ENCODE measurements at places on chromosomes 5 and 9.

GRCh38 chr5:123976379-123977033 lies 464.5 kb downstream of the CSNK1G3 start:
- no peak for DNase-seq

DNA sequence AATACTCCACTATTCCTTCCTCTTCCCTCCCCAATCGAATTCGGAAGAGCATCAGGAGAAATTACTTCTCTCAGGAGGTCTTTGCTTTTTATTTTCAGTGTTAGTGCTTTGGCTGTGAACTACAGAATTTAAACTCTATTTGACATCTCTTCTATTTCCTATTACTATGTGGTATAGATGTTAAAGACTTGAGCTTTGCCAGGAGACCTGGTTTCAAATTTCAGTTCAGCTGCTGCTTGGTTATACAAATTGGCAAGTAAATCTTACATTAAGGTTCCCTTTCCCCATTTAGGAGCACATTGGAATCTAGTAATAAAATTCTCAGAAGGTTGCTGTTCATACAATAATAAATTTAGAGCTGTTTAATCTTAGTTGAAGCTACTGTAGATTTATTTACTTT lies 13.1 kb downstream of the UHRF2 start:
- no peak for DNase-seq

- peak; percentile 91 for DNase-seq
Observed at GRCh38 chr9:21334701-21335632, at the start of gene KLHL9. Gene KLHL9, minus strand, starts transcription at chr9:21335404. Its CDS starts 545 bp downstream, at chr9:21334859.

GRCh38 chr5:76408104-76408654 lies 5.1 kb downstream of the IQGAP2 start:
- DNase-seq, result no peak

GRCh38 chr5:171488876-171489275 lies 69.4 kb downstream of the FGF18 start:
- no peak for DNase-seq

DNA sequence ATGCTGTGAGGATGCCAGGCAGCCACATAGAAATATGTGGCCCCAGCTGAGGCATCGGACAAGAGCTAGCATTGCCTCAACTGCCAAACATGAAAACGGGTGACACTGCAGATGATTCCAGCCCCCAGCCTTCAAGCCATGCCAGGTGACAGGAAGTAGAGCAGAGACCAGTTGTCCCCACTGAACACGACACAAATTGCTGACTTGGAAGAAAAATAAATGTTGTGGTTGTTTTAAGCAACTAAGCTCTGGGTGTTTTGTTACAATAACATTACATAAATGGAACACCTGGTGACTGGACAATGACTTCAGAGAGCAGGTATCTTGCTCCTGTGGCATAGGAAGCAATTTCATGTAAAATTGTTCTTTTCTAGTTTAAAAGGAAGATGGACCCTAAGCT lies 154.2 kb downstream of the KIF4B start:
- no peak for DNase-seq

DNA sequence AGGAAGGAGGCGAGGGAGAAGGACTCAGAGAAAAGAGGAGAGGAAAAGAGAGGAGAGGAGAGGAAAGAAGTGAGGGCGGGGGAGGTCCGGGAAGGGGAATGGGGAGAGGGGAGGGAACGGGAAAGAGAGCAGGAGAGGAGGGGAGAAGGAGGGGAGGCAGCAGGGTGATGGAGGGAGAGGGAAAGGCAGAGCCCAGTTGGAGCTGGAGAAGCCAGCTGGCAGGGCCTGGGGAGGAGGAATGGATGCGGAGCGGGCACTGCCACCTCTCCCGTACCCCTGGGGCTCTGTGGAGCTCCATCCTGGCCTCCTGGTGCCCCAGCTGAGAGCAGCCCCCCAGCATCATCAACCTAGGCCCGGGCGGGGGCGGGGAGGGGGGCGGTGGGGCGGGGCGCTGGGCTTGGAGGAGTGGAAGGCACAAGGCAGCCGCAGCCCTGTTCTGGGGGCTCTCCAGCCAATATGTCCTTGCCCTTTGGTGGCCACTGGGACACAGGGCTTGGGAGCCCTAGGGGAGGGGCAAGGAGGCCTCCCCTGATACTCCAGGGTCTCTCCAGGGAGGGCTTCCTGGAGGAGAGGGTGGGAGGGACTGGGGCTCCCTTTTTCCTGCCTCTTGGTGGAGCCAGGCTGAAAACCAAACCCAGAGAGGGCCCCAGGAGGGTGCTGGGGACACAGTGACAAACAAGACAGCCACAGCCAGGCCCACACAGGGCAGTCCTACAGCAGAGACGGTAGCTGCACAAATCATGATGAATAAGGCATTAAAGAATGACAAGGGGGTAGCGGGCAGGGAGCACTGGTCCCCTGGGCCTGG lies 123.7 kb downstream of the C9orf50 start:
- no peak for DNase-seq

DNA sequence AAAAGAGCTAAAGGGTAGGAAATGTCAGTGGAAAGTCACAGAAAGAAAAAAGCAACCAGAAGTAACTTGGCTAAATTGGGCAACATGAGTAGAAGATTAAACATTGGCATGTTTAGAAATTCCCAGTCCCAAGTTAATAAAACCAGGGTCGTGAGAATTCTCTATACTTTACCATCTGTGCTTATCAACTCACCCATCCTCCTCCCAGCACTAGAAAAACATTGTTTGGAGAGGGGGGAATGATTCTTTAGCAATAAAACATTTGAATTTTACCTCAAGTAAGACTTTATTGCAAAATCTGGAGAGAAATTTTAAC lies 79.6 kb downstream of the PRKACG start:
- DNase-seq, result no peak

- no peak for DNase-seq
Observed at GRCh38 chr5:17105744-17106418, 111.5 kb upstream of the BASP1 start.

- no peak for DNase-seq
Observed at GRCh38 chr5:122195802-122196394, 66.6 kb downstream of the ZNF474 start.

GRCh38 chr9:96177005-96177718 lies 124.8 kb downstream of the HSD17B3 start:
- DNase-seq, result no peak

DNA sequence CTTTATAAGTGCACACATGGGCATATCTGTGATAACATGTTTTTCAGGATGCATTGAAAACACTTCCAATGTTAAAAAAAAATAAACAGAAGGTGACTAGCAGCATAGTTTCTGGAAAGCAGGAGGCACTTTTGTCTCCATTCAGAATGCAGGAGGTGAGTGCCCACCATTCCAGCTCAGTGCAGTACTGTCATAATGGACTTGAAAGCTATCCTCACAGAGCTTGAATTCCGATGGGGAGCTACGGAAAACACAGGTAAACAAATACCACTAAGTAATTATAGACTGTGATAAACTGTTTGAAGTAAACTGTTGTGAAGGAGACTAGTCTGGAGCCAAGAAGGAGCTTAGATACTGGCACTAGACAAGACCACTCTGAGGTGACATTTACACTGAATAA lies 9.9 kb downstream of the FBN2 start:
- no peak for DNase-seq

DNA sequence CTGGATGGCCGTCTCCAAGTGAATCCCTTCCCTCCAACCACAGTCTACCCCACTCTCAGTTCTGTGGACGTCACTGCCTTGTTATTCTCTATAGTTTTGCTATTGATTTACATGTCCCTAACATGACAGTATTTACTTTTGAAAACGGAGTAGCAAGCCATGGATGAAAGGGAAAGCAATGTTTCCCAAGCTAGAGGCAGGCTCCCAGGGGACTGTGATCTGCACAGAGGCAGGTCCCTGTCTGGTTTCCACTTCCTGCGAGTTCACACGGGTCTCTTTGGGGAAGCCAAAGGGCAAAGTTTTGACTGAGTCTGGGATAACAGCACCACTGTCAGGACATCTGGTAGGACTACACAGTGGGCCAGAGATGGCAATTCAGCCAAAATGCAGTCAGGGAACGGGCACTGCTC lies 12.7 kb downstream of the C9orf153 start:
- no peak for DNase-seq

GRCh38 chr5:23494558-23494957 lies 12.9 kb upstream of the PRDM9 start:
- no peak for DNase-seq

DNA sequence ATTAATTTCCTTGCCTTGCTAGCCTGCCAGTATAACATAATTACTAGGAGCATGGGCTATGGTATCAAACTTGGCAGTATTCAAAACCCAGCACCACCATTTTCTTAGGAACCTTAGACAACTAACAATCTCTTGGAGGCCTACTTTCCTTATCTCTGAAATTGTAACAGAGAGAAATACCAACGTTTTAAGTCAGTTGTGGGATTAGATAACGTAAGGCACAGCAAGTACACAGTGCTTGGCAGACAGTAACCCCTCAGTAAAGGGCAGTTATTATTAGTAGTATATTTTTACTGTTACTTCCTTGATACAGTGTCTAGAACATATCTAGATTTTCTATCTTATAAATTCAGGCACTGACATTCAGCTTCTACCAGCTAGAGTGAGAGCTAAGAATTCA lies 309.6 kb downstream of the ACTL7B start:
- no peak for DNase-seq

- DNase-seq, result peak; percentile 69
Observed at GRCh38 chr5:172443441-172444109, 10.8 kb downstream of the SH3PXD2B start.

- DNase-seq, result peak; percentile 62
Observed at GRCh38 chr9:90044710-90045151, 439.9 kb downstream of the GADD45G start.

- no peak for DNase-seq
Observed at GRCh38 chr5:154238776-154239481, 48.4 kb downstream of the GALNT10 start.

GRCh38 chr5:170809551-170809950 lies 26.0 kb downstream of the GABRP start:
- DNase-seq, result no peak

DNA sequence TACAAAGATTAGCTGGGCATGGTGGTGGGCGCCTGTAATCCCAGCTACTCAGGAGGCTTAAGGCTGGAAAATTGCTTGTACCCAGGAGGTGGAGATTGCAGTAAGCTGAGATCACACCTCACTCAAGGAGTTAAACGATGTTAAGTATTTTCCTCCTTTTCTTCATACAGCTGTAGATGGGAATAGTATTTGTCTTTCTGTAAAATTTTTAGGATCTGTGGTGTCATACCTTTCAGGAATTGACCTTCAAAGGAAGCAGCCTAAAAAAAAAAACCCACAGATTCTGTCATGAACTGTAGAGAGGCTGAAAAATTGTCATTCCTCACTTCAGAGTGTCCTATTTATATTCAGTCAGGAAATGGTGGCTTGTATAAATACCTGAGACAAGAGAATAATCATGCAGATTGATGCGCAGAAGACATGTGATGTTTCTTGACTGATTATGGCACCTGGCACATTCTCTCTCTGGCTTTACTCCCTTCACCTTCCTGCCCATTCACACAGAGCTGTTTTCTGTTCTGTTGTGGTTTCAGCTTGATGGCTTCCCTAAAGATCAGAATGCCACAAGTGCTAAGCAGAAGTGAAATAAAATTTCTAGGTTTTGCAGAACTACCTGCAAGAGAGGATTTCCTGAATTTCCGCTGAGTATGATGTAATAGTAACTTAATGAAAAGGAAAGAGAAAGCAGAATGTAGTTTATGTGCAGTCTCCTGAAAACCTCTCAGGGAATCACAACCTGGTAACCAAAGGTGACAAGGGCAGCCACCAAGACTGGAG lies 3.8 kb downstream of the IFNA1 start:
- peak; percentile 11 for DNase-seq

GRCh38 chr5:145479857-145480256 lies 355.3 kb downstream of the PRELID2 start:
- DNase-seq, result no peak

DNA sequence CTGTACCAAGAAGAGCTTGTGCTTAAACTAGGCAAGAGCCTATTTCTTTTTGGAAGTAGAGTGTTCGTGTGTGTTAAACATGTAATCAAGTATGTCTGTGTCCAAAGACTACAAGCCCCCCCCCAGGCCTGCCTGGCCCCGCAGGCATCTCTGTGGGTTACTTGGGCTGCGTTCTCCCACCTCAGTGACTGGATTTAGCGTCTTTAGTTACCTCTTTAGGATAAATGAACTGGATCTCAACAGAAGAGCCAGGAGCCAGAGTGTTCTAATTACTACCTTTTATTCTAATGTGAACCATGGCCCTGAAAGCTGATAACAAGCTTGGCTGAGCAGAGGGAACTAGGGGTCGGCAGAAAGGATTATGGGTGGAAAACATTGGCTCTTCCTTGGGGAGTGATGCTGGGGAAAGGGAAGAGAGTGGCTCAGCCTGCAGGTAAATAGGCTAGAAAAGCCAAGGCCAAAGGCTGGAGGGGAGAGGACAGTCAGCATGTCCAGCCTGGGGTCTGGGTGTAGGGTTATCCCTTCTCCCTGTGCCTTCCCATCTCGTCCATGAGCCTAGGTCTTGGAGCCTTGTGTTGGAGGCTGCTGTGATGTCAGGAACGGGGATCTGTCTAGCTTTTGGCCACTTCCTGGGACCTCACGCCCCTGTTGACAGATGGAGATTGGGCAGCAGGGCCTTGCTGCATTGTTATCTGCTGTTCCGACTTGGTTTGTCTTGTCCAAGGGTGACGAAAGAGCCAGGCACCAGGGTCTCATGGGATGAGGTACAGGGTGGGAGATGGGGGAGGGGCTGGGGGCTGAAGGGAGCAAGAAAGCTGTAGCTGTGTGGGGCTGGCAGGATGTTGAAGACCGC lies 11.1 kb downstream of the CD74 start:
- DNase-seq, result no peak

- DNase-seq, result peak; percentile 40
Observed at GRCh38 chr9:84266087-84266561, 74.4 kb downstream of the SLC28A3 start.

- no peak for DNase-seq
Observed at GRCh38 chr9:128712451-128713410, 10.4 kb downstream of the PKN3 start.

DNA sequence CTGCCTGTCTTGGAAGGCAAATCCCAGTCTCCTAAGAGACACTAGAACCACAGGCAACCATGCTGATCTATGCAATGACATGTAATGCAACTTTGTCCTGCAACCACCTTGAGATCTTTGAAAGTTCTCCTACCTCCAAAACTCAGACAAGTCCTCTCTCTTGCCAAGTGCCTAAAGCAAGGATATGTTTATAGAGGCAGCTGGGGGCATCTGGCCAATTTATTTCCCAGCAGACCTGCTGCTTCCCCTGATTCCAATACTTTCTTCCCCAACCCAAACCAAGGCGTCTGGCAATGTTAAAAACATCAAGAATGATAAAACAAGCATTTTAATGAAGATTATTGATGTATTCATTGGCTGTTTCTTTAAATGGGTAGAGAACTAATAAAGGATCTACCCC lies 138.4 kb downstream of the DOCK8 start:
- no peak for DNase-seq

- peak; percentile 87 for DNase-seq
Observed at GRCh38 chr9:136545965-136546696, at the start of gene NOTCH1. Gene NOTCH1, minus strand, starts transcription at chr9:136546048. Its CDS starts 262 bp downstream, at chr9:136545786.

- DNase-seq, result peak; percentile 53
Observed at GRCh38 chr5:134371834-134372340, 518 bp downstream of the UBE2B start.

DNA sequence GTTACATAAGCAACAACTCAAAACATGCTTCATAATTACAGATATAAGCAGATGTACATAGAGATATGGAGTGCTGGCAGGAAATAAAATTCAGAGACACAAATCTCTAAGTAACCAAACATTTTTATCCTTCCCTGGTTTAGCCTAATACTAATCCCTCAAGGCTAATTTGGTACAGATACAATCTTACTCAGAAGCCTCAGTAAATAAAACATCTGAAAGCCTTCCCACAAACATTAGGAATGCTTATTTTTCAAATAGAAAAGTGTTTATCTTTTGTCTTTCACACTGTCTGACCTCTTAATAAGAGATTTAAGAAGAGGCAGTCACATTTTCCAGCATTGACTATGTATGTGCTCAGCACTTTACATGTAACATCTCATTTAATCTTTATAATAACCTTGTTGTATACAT lies 399.4 kb downstream of the ARRDC3 start:
- no peak for DNase-seq

All from activated CD4-positive, alpha-beta T cell treated with anti-CD3 and anti-CD28 coated beads, Interleukin-2, amount 50 U/mL, for 16 hours (primary cell).